ENCODE measurements at places on chromosomes 7 and 10. TPM values are rescaled to one million over a fixed set of nuclear protein-coding genes. Genes with fewer than 3 reads are reported as not detected.

- H3K27me3 ChIP-seq: no peaks in the 10 kb centered on the region
- no peak for DNase-seq
- no peak overlapping the region for H3K27ac ChIP-seq
- no peaks in the 10 kb centered on the region for H3K4me1 ChIP-seq
Measured at GRCh38 chr10:44114441-44114840, 270.5 kb downstream of the CXCL12 start.

DNA sequence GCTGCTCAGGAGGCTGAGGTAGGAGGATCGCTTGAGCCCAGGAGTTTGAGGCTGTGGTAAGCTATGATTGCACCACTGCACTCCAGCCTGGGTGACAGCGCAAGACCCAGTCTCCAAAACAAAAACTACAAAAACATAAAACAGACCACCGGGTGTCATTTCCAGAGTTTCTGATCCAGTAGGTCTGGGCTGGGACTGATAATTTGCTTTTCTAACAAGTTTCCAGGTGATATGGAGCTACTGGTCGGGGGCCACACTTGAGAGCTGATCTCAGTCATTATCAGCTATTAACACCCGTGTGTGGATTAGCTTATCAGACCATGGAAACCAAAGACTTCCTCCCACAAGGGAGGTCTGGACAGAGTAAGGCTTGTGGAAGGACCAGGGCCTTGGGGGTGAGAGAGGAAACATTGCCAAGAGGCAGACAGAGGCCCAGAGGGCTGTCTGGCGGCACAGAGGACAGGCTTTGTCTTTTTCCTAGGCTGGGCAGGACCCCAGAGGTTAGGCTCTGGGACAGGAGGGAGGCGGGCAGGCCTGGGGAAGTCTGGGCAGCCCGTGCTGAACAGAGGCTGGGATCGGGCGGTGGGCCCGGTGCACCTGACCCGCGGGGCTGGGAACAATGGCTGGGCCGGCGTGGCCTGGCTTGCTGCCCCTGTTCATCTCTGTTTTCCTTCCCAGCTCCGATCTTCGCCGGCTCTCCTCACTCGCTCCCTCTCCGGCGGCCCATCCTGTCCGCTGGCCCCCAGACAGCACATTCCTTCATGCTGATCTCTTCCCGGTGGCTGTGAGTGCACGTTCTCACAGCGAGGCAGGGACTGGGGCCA lies 25.2 kb downstream of the TMEM270 start:
- peaks cover 7% of the 10 kb centered on the region for H3K4me1 ChIP-seq
- no peak overlapping the region for H3K4me3 ChIP-seq
- DNase-seq: peak; percentile 70
- no peaks in the 10 kb centered on the region for H3K36me3 ChIP-seq
- H3K27me3 ChIP-seq: no peaks in the 10 kb centered on the region

- H3K27ac ChIP-seq: no peak overlapping the region
- H3K4me1 ChIP-seq: no peaks in the 10 kb centered on the region
- no peaks in the 10 kb centered on the region for H3K36me3 ChIP-seq
- no peaks in the 10 kb centered on the region for H3K27me3 ChIP-seq
- DNase-seq: no peak
Measured at GRCh38 chr7:120731271-120731670, 126.7 kb downstream of the TSPAN12 start.

DNA sequence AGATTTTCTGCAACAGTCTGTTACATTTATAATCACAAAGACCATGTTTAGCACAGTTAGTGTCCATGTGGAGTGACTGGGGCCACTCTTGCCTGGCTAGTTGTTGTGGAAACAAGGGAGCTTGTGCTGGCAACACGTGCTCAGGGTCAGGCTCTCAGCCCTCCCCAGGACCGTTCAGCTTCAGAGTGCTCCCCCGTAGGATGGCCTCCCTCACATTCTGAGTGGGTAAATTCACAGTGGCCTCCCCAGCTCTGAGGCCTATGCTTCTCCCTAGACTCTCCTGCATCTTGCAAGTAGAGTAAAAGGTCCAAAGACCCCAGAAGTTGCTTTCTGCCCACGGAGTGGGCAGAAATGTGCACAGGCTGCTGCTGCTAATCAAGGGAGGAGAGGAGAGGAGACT lies 122.3 kb downstream of the ADCY1 start:
- H3K4me3 ChIP-seq: no peak overlapping the region
- no peak for DNase-seq
- no peak overlapping the region for H3K27ac ChIP-seq
- H3K27me3 ChIP-seq: peaks cover 8% of the 10 kb centered on the region
- no peaks in the 10 kb centered on the region for H3K4me1 ChIP-seq

- no peaks in the 10 kb centered on the region for H3K27me3 ChIP-seq
- no peaks in the 10 kb centered on the region for H3K36me3 ChIP-seq
- H3K4me1 ChIP-seq: no peaks in the 10 kb centered on the region
- no peak for DNase-seq
Measured at GRCh38 chr10:22723343-22723779, 9.0 kb upstream of the PIP4K2A start.

DNA sequence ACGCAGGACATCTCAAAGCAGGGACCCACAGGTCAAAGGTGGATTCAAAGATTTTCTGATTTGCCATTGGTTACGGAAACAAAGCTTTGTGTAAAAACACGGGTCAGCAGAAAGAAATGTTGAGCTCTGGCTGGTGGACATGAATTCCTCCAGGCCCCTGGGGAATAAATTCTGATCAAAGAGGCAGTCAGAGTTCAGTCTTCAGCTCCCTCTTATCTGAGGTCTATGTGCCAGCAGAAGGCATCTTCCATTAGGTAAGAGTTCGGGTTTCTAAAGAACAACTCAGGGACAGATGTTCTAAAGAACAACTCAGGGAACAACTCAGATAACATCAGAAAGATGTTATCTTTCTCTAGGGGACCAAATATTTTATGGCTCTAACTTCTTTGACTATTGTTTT lies 64.9 kb upstream of the PALS2 start:
- H3K36me3 ChIP-seq: no peaks in the 10 kb centered on the region
- H3K27ac ChIP-seq: no peak overlapping the region
- no peak overlapping the region for H3K4me3 ChIP-seq
- no peaks in the 10 kb centered on the region for H3K4me1 ChIP-seq

GRCh38 chr10:76115131-76115470 lies 683.7 kb downstream of the LRMDA start:
- no peaks in the 10 kb centered on the region for H3K27me3 ChIP-seq
- DNase-seq: no peak
- peak overlapping the region; percentile 44 for H3K27ac ChIP-seq
- H3K36me3 ChIP-seq: no peaks in the 10 kb centered on the region

GRCh38 chr10:132516771-132517725 lies 20.5 kb upstream of the INPP5A start:
- no peak overlapping the region for H3K4me3 ChIP-seq
- H3K27ac ChIP-seq: peak overlapping the region; percentile 91
- H3K36me3 ChIP-seq: no peaks in the 10 kb centered on the region
- peak; percentile 85 for DNase-seq
- peaks cover 26% of the 10 kb centered on the region for H3K4me1 ChIP-seq

- H3K4me1 ChIP-seq: no peaks in the 10 kb centered on the region
- DNase-seq: no peak
- no peak overlapping the region for H3K27ac ChIP-seq
- H3K36me3 ChIP-seq: peaks cover 47% of the 10 kb centered on the region
- H3K4me3 ChIP-seq: no peak overlapping the region
Measured at GRCh38 chr7:40839881-40840280, 705.1 kb downstream of the SUGCT start.

DNA sequence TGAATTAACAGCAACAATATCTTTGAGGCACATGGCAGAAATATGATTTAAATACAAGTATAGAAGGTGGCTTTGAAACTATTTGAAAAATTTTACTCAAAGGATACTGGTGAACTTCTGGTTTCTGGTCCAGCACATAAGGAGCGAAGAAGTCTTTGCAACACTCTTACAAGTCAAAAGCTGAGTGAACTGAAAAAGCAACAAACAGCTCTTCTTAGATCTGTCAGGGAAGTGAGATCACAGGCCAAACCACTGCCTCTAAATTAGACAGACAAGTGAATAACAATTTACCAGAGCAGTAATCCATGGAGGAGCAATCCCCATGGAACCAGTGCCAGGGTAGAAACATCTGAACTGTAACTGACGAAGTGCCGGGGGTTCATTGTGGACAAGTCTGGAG lies 9.6 kb upstream of the VWC2 start:
- H3K36me3 ChIP-seq: no peaks in the 10 kb centered on the region
- no peaks in the 10 kb centered on the region for H3K4me1 ChIP-seq
- H3K4me3 ChIP-seq: no peak overlapping the region
- no peak for DNase-seq
- peaks cover 9% of the 10 kb centered on the region for H3K27me3 ChIP-seq

DNA sequence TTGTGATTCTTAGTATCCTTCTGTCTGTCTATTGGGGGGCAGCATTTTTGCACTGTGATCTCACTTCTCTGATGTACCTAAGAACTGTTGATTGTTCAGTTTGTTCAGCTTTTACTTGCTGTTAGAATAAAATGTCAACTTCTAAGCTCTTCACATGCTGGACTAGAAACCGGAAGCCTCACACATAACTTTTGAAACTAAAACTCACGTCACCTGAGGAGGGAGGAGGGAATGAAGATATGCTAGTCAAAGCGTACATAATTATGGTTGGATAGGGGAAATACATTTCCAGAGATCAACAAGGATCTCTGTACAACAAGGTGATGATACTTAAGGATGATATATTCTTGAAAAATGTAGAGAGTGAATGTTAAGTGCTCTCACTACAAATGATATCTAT lies 609.7 kb downstream of the INHBA start:
- no peaks in the 10 kb centered on the region for H3K4me1 ChIP-seq
- DNase-seq: no peak
- H3K27ac ChIP-seq: no peak overlapping the region

GRCh38 chr10:28719789-28720436 lies 42.6 kb downstream of the BAMBI start:
- peak overlapping the region; percentile 41 for H3K27ac ChIP-seq
- peaks cover 18% of the 10 kb centered on the region for H3K4me1 ChIP-seq
- no peaks in the 10 kb centered on the region for H3K36me3 ChIP-seq
- H3K27me3 ChIP-seq: no peaks in the 10 kb centered on the region
- no peak for DNase-seq

- DNase-seq: no peak
- H3K27ac ChIP-seq: no peak overlapping the region
- H3K4me1 ChIP-seq: no peaks in the 10 kb centered on the region
- no peaks in the 10 kb centered on the region for H3K27me3 ChIP-seq
- H3K36me3 ChIP-seq: no peaks in the 10 kb centered on the region
- H3K4me3 ChIP-seq: no peak overlapping the region
Measured at GRCh38 chr10:50387007-50387731, 135.9 kb upstream of the ASAH2 start.

- DNase-seq: no peak
- H3K4me3 ChIP-seq: 0 out of 2 replicates have a peak overlapping the region, but pooled peaks have one; percentile 2
- peaks cover 22% of the 10 kb centered on the region for H3K36me3 ChIP-seq
- no peak overlapping the region for H3K27ac ChIP-seq
Measured at GRCh38 chr7:32500922-32501341, 5.6 kb downstream of the AVL9 start.

GRCh38 chr7:332646-333392 lies 42.8 kb downstream of the FOXL3 start:
- H3K4me3 ChIP-seq: peak overlapping the region; percentile 36
- H3K36me3 ChIP-seq: no peaks in the 10 kb centered on the region
- peak; percentile 97 for DNase-seq
- H3K4me1 ChIP-seq: no peaks in the 10 kb centered on the region
- H3K27me3 ChIP-seq: peaks cover 26% of the 10 kb centered on the region

DNA sequence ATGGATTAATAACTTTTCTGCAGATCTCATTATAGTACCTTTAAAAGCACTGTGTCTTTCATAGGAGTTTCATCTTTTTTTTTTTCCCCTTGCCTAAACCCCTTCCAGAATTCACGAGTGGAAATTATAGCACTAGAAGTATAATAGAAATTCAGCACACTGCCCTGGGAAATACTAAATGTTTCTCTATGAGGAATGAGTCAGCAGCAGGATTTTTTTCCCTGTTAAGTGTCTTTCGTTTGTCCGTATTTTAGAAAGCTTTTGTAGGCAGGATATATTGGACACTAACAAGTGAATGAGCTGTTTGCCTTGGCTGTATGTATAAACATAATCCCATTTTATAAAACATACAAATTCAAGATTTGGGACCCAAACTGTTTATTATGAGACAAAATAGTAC lies 105.8 kb downstream of the EXOC4 start:
- DNase-seq: no peak
- peaks cover 2% of the 10 kb centered on the region for H3K4me1 ChIP-seq
- H3K4me3 ChIP-seq: no peak overlapping the region

DNA sequence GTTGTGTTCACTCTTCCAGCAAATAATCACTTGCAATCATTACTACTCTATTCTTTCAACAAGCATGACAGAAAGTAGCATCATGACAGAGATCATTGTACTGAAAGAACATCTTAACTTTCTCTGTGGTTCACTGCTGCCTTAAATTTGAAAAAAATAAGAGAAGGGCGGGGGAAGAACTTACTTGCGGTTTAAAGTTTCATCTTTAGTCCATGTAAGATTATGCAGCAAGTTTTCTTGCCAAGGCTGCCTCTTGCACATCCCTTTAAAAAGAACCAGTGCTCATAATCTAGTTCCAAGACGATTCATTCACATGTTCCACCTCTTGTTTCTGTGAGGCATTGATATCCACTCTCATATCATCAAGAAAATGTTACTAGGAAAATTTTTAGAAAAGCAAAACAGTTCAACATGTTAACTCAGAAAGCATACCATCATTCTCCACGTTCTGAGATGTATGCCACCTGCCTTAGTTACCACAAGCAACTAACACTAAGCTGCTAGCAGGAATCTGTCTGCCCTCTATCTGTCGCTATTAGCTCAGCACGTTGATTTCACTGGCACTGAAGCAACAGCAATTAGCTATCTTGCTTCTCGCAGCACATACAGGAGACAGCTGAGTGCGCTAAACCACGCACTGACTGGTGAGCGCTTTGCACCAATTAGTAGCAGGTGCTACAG lies at the start of gene PCDH15:
TSS of gene PCDH15 (minus strand) at position 491 of the 681 bp plus-strand sequence. CDS start 136,969 bp downstream, outside the sequence.
- H3K4me1 ChIP-seq: peaks cover 3% of the 10 kb centered on the region
- H3K4me3 ChIP-seq: no peak within 1 kb of the TSS
- no peaks in the 10 kb centered on the region for H3K27me3 ChIP-seq
- DNase-seq: peak; percentile 37

- no peaks in the 10 kb centered on the region for H3K27me3 ChIP-seq
- no peak overlapping the region for H3K27ac ChIP-seq
- H3K36me3 ChIP-seq: no peaks in the 10 kb centered on the region
- no peaks in the 10 kb centered on the region for H3K4me1 ChIP-seq
- H3K4me3 ChIP-seq: no peak overlapping the region
Measured at GRCh38 chr7:42661312-42661711, 250.6 kb downstream of the C7orf25 start.

- H3K27ac ChIP-seq: no peak overlapping the region
- H3K36me3 ChIP-seq: no peaks in the 10 kb centered on the region
- H3K4me1 ChIP-seq: peaks cover 20% of the 10 kb centered on the region
- peak overlapping the region; percentile 64 for H3K4me3 ChIP-seq
Measured at GRCh38 chr7:140673774-140674155, 1.0 kb downstream of the ADCK2 start.

The LBX1 gene
- not detected for polyA plus RNA-seq

The PAX4 gene
- polyA plus RNA-seq: not detected

The MOGAT3 gene
- not detected for polyA plus RNA-seq

The RADIL gene
- polyA plus RNA-seq: 4.3 TPM

The CC2D2B gene
- polyA plus RNA-seq: not detected

The ITGA8 gene
- polyA plus RNA-seq: not detected

The GIMAP1 gene
- polyA plus RNA-seq: not detected

The HOXA10 gene
- not detected for polyA plus RNA-seq

The FFAR4 gene
- not detected for polyA plus RNA-seq

The GPR15LG gene
- polyA plus RNA-seq: not detected

The ADCYAP1R1 gene
- polyA plus RNA-seq: 0.71 TPM
